CD8-positive, alpha-beta memory T cell (primary cell): ENCODE measurements at places on chromosomes 5 and 9. TPM values are rescaled to one million over a fixed set of nuclear protein-coding genes. Genes with fewer than 3 reads are reported as not detected.
A peak's percentile ranks its signal among the peaks of the same experiment; 100 is the strongest.

DNA sequence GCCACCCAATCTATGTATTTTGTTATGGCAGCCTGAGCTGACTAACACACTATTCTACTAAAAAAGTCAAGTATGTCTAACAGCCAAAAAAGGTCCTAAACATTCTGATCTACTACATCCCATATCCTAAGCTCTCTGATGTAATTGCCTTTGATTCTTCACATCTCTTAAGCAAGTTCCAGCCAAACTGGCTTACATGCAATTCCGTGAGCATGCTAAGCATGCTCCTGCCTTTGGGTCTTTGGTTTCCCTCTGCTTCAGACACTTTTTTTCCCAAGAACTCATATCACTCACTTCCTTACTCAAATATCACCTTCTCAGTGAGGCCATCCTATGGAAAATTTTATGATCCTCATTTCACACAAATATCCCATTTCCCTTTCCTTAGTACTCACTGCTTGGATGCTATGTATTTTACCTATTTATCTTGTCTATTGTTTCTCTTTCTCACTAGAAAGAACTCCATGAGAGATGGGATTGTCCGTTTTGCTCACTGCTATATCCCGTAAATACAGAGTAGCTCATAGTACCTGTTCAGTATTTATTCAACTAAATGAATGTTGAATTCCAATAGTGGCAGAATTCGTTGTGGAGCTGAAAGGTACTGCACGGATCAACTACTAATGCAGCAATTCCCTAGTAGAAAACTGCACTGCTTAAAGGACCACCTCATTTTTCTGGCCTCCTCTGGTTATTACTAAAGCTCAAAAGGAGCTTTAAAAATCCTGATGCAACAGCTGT is 2.3 kb upstream of the SLC12A2 start:
- H3K4me1 ChIP-seq, result peaks cover 49% of the 10 kb centered on the region
- H3K36me3 ChIP-seq, result no peaks in the 10 kb centered on the region
- no peak for DNase-seq
- peak overlapping the region; percentile 86 for H3K27ac ChIP-seq

DNA sequence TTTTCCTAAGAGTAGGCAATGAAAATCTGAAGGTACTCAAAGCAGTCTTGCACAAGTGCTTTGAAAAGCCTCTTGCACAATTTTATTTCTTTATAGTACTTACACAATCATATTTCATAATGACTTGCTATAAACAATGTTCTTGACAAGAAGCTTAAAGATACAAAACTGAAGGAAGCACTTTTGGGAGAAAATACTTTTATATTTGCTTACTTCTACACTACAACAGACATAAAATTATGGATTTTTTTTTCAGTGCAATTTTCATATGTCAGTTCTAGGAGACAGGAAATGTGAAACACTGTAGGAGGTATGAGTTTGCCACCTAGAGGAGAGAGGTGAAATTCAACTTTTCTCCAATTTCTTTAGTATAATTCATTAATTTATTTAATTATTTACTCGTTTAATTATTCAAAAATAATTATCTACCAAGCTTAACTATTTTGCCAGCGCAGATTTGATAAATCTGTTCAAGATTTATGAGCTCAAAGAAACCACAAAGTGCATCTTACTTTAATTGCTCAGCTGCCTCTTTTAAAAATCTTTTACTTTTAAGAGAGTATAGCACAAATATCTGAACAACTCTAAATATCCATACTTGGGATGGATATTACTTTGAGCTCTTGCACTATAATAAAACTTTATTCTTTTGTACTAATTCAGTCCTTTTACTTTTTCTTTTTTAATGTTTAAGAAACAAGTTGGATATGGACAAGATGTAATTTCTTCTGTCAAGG is 29.0 kb upstream of the CDKN2B start:
- H3K4me3 ChIP-seq, result no peak overlapping the region
- H3K27me3 ChIP-seq, result no peaks in the 10 kb centered on the region
- no peak overlapping the region for H3K27ac ChIP-seq
- H3K36me3 ChIP-seq, result no peaks in the 10 kb centered on the region
- no peaks in the 10 kb centered on the region for H3K4me1 ChIP-seq

GRCh38 chr5:53201746-53202145 is 92.2 kb upstream of the MOCS2 start:
- H3K4me3 ChIP-seq, result no peak overlapping the region
- no peak for DNase-seq
- no peaks in the 10 kb centered on the region for H3K36me3 ChIP-seq
- H3K4me1 ChIP-seq, result no peaks in the 10 kb centered on the region
- H3K27ac ChIP-seq, result no peak overlapping the region

DNA sequence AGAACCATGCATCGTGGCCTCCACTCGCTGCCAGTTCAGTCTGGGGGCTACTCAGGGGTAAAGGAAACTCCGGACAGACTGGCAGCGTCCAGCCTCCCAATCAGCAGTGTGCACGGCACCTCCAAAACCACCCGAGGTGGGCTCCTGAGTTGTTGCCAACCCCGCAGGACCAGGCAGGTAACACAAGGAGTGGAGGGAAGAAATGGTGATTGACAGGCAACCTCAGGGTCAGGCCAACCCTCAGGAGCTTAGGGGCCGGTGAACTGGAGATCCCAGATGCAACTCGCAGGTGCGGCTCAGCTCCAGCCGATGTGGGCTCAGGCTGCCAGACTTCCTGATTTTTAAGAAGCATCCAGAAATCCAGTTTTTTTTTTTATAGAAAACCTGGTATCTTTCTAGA is 37.3 kb upstream of the AKNA start:
- no peaks in the 10 kb centered on the region for H3K36me3 ChIP-seq
- H3K4me3 ChIP-seq, result no peak overlapping the region
- H3K27me3 ChIP-seq, result no peaks in the 10 kb centered on the region
- H3K4me1 ChIP-seq, result no peaks in the 10 kb centered on the region
- H3K27ac ChIP-seq, result no peak overlapping the region
- no peak for DNase-seq

DNA sequence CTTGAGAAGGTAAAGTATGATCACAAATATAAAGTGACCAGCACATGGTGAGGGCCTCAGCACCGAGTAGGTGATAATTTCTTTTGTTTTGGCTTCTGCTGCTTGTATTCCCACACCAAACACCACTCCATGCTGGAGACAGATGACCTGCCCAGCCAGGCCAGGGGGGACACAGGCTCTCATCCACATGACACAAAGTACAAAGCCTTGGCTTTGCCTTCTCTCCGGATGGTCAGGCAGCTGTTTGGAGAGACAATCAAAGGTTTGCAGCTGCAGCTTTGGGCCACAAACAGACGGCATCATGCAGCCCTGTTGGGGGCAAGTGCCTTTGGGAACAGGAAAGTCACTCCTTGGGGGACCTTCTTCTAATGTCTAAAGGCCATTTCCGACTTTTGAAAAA is 226.2 kb upstream of the KLF4 start:
- no peaks in the 10 kb centered on the region for H3K36me3 ChIP-seq
- H3K4me3 ChIP-seq, result no peak overlapping the region
- no peaks in the 10 kb centered on the region for H3K4me1 ChIP-seq
- no peak for DNase-seq
- H3K27me3 ChIP-seq, result no peaks in the 10 kb centered on the region
- no peak overlapping the region for H3K27ac ChIP-seq

DNA sequence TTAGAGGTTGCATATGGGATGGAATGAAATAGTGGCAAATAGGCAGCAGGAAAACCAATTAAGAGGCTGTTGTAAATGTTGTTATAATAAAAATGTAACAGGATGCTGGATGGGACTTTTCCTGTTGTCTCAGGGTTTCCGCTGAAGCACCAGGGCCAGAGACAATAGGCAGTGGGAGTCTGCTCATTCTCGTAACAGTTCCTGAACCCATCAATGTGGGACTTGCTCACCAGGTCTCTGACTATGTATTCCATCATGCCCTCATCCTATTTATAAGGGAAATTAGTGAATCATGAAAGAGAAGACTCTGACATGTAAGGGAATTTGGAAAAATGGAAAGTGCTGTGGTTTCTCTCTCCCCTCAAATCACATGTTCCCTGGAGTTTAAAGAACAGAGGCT is 23.5 kb upstream of the SSBP2 start:
- no peaks in the 10 kb centered on the region for H3K27me3 ChIP-seq
- no peaks in the 10 kb centered on the region for H3K36me3 ChIP-seq
- peaks cover 2% of the 10 kb centered on the region for H3K4me1 ChIP-seq

- no peak overlapping the region for H3K27ac ChIP-seq
- no peaks in the 10 kb centered on the region for H3K27me3 ChIP-seq
- no peaks in the 10 kb centered on the region for H3K36me3 ChIP-seq
Observed at GRCh38 chr5:52751137-52751536, 36.6 kb upstream of the ITGA1 start.

- no peak for DNase-seq
- no peaks in the 10 kb centered on the region for H3K36me3 ChIP-seq
- no peaks in the 10 kb centered on the region for H3K4me1 ChIP-seq
- no peaks in the 10 kb centered on the region for H3K27me3 ChIP-seq
Observed at GRCh38 chr9:77210116-77210515, 32.8 kb downstream of the VPS13A start.

BARX1 gene
- not detected for total RNA-seq

DNA sequence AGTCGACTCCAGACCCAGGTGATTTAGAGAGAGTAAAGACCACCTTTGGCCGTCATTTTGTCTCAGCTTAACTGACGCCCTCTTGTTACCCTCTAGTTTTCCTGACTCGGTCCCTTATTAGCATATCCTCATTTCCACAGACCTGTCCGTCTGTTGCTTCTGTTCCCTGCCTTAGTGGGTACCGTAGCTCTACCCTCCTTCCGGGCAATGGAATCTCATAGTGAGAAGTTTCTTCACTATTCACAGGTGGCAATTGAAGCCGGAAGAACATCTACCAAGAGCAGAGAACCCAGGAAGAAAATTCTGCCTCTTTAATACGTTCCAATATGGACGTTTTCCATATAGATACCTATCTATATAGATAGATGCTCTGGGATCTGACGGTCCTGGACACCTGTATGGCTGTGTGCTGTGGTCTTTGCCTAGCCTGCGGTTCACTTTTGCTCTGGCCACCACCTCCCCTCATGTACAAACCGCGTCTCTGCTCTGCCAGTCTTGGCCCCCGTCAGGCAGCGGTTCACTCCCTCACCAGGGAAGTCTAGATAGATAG is 652 bp upstream of the TMEM161B start:
- peak overlapping the region; percentile 77 for H3K4me3 ChIP-seq
- DNase-seq, result no peak
- peak overlapping the region; percentile 88 for H3K27ac ChIP-seq
- H3K27me3 ChIP-seq, result no peaks in the 10 kb centered on the region
- peaks cover 8% of the 10 kb centered on the region for H3K36me3 ChIP-seq

SPATA9 gene
- not detected for total RNA-seq

- no peaks in the 10 kb centered on the region for H3K4me1 ChIP-seq
- H3K27ac ChIP-seq, result no peak overlapping the region
- DNase-seq, result peak; percentile 18
- H3K36me3 ChIP-seq, result no peaks in the 10 kb centered on the region
- H3K4me3 ChIP-seq, result no peak overlapping the region
- H3K27me3 ChIP-seq, result no peaks in the 10 kb centered on the region
Observed at GRCh38 chr5:155943516-155944407, 383.2 kb upstream of the SGCD start.

DNA sequence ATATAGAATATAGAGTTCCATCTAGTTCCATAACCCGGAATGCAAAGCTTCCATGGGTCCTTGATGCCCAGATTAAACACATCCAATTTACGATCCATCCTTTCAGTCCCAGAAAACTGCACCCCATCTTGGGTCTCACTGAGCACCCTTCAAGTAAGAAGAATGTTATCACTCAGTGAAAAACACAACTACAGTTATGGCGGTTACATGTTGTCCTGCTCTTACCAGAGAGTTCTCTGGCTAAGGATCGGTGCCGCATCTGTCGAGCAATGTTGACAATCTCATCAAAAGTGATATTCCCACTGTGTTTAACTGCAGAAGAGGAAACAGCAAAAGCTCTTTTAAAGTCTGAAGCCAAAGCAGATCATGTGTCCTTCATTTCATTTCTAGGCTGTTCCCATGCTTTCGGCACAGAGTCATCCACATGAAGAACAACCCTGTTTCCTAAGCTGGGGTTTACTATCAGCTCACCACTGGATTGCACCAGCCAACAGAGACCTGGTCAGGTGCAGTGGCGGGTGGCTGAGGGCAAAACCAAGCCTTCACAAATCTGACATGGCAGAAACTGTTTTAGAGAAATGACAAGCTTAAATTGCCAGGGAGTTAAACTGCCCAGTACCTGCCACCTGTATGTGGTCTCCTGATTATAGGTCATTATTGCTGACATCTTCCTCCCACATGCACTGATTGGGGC is 2.9 kb downstream of the RPL12 start:
- no peak overlapping the region for H3K4me3 ChIP-seq
- H3K27me3 ChIP-seq, result no peaks in the 10 kb centered on the region
- no peak for DNase-seq
- no peak overlapping the region for H3K27ac ChIP-seq
- H3K36me3 ChIP-seq, result peaks cover 54% of the 10 kb centered on the region

HABP4 gene
- total RNA-seq, result 20.4 TPM

GRCh38 chr9:125996791-125997190 is 249.6 kb downstream of the PBX3 start:
- no peaks in the 10 kb centered on the region for H3K36me3 ChIP-seq
- no peak overlapping the region for H3K4me3 ChIP-seq
- no peaks in the 10 kb centered on the region for H3K4me1 ChIP-seq

- H3K36me3 ChIP-seq, result no peaks in the 10 kb centered on the region
- no peak overlapping the region for H3K4me3 ChIP-seq
- H3K27me3 ChIP-seq, result no peaks in the 10 kb centered on the region
- no peak for DNase-seq
Observed at GRCh38 chr9:86794391-86795046, 152.8 kb downstream of the GAS1 start.

- H3K27ac ChIP-seq, result no peak overlapping the region
- H3K4me3 ChIP-seq, result no peak overlapping the region
- no peaks in the 10 kb centered on the region for H3K36me3 ChIP-seq
- no peak for DNase-seq
Observed at GRCh38 chr5:111061618-111062017, 9.9 kb upstream of the TSLP start.

NUTM2F gene
- not detected for total RNA-seq

GRCh38 chr9:97993000-97993399 is 9.9 kb downstream of the ANP32B start:
- peak; percentile 41 for DNase-seq
- H3K4me1 ChIP-seq, result peaks cover 59% of the 10 kb centered on the region
- H3K27me3 ChIP-seq, result no peaks in the 10 kb centered on the region
- no peak overlapping the region for H3K4me3 ChIP-seq

DNA sequence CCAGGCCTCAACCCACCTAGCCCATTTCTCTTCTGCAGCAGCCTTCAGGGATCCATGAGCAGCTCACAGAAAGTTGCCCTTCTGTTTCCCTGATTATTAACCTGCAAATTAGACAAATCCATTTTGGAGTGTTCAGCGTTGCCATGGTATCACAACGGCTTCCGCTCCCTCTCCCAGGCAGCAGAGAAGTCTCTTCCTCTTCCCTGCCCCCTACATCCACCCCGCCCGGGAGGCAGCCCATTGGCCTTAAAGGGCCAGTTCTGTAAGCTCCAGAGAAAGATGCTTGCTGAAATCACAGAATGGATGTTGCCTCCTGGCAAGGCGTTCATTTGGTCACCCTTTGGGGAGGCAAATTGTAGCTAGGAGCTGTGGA is 47.7 kb upstream of the BOD1 start:
- H3K4me1 ChIP-seq, result no peaks in the 10 kb centered on the region
- no peaks in the 10 kb centered on the region for H3K36me3 ChIP-seq
- no peak overlapping the region for H3K4me3 ChIP-seq
- DNase-seq, result no peak
- no peaks in the 10 kb centered on the region for H3K27me3 ChIP-seq
